ENCODE measurements at places on chromosomes 3 and 15. TPM values are rescaled to one million over a fixed set of nuclear protein-coding genes. Genes with fewer than 3 reads are reported as not detected.

Gene IMPG2
- not detected for total RNA-seq

DNA sequence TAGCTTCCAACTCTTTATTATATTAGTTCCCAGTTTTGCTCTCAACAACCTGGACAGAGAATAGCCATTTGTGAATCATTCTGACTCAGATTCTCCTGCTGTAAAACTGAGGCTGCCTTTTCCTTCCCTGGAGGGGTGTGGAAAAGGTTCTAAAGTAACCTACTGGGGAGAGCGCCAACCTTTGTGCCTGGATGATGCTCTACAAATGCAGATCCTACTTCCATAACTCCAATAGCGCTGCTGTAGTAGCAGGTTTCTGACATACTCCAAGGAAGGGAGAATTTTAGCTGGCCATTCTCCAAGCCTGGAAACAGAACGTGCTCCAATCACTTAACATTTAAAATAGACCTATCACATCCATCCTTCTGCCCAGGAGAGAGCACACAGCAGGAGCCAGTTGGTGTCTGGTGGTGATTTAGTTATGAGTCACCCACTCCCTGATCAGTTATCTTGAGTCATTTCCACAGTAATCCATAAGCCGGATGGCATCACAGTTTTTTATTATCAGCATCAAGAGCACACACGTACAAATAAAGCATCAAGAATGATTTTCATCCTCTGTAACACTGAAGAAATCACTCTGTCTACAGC is 38.3 kb downstream of the MYH15 start:
- DNase-seq: peak; percentile 56

Gene TGM4
- not detected for total RNA-seq

- no peak for DNase-seq
Measured at GRCh38 chr15:101469520-101470288, 19.8 kb downstream of the PCSK6 start.

Gene CCDC54
- not detected for total RNA-seq

DNA sequence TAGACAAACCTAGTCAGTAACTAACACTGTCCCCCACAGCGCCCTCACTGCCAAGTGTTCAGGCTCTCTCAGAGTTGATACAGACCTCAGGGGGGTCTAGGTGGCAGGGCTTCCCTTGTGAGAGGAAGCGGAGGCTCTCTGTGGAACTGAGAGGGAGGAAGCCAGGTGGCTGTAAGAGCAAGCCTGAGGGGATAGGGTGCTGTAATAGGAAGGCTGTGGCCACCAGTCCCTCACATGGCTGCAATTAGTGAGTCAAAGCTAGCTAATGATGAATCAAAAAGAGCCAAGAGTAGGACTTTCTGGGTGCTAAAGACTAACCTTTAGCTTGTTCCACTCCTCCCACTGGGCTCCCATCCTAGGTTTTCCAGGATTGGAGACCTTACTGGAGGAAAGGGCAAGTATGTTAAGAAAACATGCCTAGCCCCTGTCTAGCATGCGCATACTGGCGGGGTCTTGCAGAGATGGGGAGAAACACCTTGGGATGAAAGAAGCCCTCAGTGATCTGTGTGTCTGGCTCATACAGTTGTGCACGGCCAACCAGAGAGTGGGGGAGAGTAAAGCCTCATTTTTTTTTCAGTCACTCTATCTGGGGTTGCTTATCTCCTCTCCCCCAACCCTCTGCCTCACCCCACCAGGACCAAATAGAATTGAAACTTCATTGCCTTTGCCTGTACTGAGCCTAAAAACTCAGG is 13.3 kb upstream of the SOX2 start:
- no peak for DNase-seq

Gene CNTN4
- total RNA-seq: 1.8 TPM

DNA sequence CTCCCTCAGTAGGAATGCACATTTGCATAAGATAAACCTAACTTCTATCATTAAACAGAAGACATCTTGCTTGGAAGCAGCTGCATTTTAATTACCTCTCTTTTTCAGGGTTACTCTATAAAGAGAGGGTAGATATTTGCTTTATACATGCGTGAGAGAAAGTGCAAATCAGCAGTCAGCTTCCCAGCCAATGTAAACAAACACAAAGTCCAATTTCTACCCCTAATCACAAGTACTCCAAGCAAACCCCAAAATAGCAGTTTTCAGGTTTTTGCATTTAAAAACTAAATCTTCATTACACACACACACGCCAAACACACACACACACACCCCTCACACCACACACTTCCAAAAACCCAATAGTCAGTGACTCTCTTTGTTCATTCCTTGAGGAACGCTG is 303.9 kb upstream of the ALCAM start:
- DNase-seq: no peak

- no peak for DNase-seq
Measured at GRCh38 chr15:41975669-41976068, 3.3 kb upstream of the EHD4 start.

Gene AGBL1
- not detected for total RNA-seq

Gene ZNF662
- not detected for total RNA-seq

Gene COL8A1
- total RNA-seq: 36.4 TPM

DNA sequence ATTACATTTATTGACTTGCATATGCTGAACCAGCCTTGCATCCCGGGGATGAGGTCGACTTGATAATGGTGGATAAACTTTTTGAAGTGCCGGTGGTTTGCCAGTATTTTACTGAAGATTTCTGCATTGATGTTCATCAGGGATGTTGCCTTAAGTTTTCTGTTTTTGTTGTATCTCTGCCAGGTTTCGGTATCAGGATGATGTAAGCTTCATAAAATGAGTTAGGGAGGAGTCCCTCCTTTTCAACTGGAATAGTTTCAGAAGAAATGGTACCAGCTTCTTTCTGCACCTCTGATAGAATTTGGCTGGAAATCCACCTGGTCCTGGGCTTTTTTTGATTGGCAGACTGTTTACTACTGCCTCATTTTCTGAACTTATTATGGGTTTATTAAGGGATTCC is 250.8 kb downstream of the TBC1D5 start:
- peak; percentile 20 for DNase-seq
